ENCODE measurements at places on chromosomes 7 and 10.

DNA sequence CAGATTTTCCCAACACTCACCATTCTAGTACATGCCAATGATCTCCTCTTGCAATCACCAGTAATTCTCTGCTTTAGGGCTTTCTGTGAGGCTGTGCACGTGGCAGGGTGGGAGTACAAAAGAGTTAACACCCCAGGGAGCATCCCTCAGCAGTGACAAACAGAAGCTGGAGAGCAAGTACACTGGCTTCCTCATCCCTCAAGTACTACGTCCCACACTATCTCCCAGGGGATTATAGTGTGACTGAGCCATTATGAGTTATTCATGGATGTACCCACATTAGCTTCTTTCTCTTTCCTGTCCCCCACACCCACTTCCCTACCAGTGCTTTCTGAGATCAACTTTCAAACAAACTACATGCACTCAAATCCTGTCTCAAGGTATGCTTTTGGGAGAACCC is 1216.5 kb upstream of the AUTS2 start:
- DNase-seq, result no peak

GRCh38 chr10:130575756-130576285 is 439.6 kb downstream of the GLRX3 start:
- no peak for DNase-seq

- no peak for DNase-seq
These were observed 67.6 kb upstream of the NFE2L3 start for GRCh38 chr7:26084418-26084817.

DNA sequence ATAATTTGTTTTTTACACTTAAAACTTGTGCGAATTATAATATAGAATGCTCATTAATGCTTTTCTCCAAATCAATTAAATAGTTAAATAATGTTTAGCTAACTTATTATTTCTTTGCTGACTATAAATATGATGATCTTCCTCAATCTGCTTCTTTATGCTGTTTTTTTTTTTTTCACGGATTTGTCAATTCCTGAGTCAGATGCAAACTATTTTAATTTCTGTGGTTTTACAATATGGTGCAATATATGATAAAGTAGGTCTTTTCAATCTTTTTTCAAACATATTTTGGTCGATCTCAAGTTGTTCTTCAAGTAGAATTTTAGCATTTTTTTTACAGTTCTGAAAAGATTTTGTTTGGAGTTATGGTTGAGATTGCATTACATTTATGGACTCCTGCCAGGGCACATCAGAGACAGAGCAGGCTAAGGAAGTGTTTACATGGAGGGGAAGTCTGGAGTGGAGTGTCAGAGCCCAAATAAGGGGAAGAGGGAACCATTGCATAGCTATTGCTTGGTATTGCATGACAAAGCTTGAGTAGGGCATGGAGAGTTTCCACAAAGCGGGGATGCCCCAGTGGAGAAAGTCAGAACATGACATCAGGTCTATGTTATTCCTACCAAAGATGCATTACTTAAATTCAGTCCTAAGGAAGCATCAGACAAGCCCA is 204.4 kb downstream of the OTUD1 start:
- no peak for DNase-seq

- no peak for DNase-seq
These were observed 85.4 kb downstream of the PCLO start for GRCh38 chr7:83077328-83077727.

- DNase-seq, result no peak
These were observed 39.2 kb upstream of the FZD9 start for GRCh38 chr7:73394422-73394821.

- DNase-seq, result no peak
These were observed 461 bp upstream of the WIPF3 start for GRCh38 chr7:29805886-29806207.

- DNase-seq, result no peak
These were observed 27.5 kb downstream of the ELMO1 start for GRCh38 chr7:37420946-37421695.

DNA sequence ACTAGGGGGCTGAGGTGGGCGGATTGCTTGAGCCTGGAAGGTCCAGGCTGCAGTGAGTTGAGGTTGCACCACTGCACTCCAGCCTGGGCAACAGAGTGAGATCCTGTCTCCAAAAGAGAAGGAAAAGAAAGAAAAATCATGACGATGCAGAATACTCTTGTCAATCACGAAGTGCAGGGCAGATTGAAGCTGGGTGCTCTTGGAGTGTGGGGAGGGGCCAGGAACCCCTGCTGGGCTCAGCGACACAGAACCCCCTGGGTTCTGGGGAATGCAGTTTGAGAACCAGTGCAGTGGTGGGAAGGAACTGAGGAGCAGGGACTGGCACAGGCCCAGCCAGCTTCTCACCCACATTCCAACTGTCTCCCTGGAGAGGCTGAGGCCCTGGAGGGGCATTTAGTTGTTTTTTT is 10.8 kb upstream of the INTS1 start:
- DNase-seq, result no peak

GRCh38 chr10:50577681-50578350 is 45.9 kb downstream of the SGMS1 start:
- no peak for DNase-seq
